ENCODE measurements at places on chromosomes 4 and X. TPM values are rescaled to one million over a fixed set of nuclear protein-coding genes. Genes with fewer than 3 reads are reported as not detected.

Gene NDNF
- polyA plus RNA-seq: 6.8 TPM

Gene CRLF2
- not detected for polyA plus RNA-seq

Gene TREX2
- 0.43 TPM for polyA plus RNA-seq

Gene MAMLD1
- polyA plus RNA-seq: 21.1 TPM

Gene RAP1GDS1
- 24.0 TPM for polyA plus RNA-seq

Gene LDB2
- polyA plus RNA-seq: 41.2 TPM

Gene FOXR2
- not detected for polyA plus RNA-seq

Gene BMP3
- 0.34 TPM for polyA plus RNA-seq

Gene RAB9B
- 22.6 TPM for polyA plus RNA-seq

Gene SORBS2
- polyA plus RNA-seq: 25.3 TPM

Gene PDLIM5
- polyA plus RNA-seq: 268 TPM

Gene MAGEA2
- polyA plus RNA-seq: not detected

Gene LPAR4
- polyA plus RNA-seq: 39.1 TPM

Gene S100P
- 1.8 TPM for polyA plus RNA-seq

Gene GAK
- polyA plus RNA-seq: 43.2 TPM

Gene NMU
- 1.2 TPM for polyA plus RNA-seq

Gene SMAD1
- polyA plus RNA-seq: 78.0 TPM

Gene FGF13
- 109 TPM for polyA plus RNA-seq

Gene PHEX
- 1.3 TPM for polyA plus RNA-seq

Gene EDA
- polyA plus RNA-seq: 20.7 TPM

Gene IL2
- polyA plus RNA-seq: not detected

Gene EFHC2
- 0.18 TPM for polyA plus RNA-seq

Gene GABRG1
- not detected for polyA plus RNA-seq

Gene SSX2B
- not detected for polyA plus RNA-seq

Gene PDZD4
- polyA plus RNA-seq: 2.4 TPM

Gene CLDN34
- not detected for polyA plus RNA-seq

Gene HUWE1
- 100 TPM for polyA plus RNA-seq

Gene KIAA1210
- polyA plus RNA-seq: 0.12 TPM

Gene ABCG2
- polyA plus RNA-seq: 3.0 TPM

Gene MAOB
- 0.35 TPM for polyA plus RNA-seq

Gene CTAG2
- not detected for polyA plus RNA-seq
